ENCODE measurements at places on chromosomes 6 and 20.
A peak's percentile ranks its signal among the peaks of the same experiment; 100 is the strongest.

DNA sequence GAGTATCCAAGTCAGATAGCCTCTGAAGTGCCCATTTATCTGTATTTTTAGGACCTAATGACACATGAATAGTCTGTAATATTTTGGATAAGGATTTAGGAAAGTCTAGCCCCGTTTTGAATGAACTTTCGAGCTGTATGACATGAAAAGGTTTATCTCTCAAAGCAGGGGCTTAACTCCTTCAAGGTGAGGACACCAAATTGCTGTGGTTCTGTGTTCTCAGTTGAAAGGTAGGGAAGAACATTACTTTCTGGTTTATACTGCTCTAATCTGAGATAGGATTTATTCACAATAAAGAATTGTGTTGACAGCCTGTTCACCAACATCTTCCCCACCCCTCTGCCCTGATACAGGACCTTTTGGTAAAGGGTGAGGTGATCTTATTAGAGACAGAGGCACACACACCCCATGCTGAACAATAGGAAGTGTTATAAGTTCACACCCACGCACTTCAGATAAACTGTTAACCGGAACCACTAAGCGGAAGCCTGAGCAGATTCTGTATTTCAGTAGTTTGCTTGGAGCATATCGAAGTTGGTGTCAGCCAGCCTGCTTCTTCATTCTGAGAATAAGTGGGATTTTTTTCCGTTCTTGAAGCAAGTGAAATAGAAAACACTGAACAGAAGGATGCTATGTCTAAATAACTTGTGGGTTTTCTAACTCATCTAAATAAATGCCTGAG lies 223.3 kb downstream of the TMEM242 start:
- peak; percentile 32 for DNase-seq

DNA sequence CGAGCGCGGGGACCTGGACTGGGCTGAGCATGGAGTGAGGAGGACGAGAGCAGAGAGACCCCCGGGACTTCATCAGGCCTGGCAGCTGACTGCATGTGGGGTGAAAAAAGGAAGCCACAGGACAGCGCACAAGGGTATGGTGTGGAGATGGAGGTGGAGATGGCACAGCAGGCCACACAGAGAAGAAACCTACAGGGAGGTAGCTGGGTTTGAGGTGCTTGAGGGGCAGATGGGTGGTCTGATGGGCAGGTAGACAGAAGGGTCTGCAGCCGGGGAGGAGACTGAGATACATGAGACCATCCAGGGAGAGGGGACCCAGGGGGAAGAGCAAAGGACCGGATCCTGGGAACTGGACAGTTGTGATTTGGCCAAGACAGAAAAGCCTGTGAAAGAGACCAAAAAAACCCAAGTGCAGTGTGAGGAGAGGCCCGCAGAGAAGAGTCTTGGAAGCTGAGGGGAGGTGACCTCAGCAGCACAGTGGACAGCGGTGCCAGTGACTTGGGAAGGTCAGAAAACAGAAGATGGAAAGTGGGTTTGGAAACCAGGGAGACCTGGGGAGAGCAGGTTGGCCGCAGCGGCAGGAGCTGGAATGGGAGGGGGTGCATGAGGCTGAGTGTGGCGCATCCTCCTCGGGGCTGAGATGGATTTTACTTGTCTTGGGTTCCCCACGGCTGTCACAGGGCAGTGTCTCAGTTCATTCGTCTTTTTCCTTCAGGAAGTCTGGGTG lies 5.5 kb downstream of the HLA-DPB1 start:
- DNase-seq: no peak

- DNase-seq: no peak
Observed at GRCh38 chr20:15789079-15789478, 784.2 kb downstream of the KIF16B start.

GRCh38 chr20:38479596-38479995 lies 7.0 kb downstream of the RALGAPB start:
- no peak for DNase-seq

GRCh38 chr20:16505894-16506293 lies 67.4 kb downstream of the KIF16B start:
- DNase-seq: peak; percentile 37

GRCh38 chr6:29236060-29236459 lies 65.4 kb downstream of the OR2J2 start:
- DNase-seq: no peak

DNA sequence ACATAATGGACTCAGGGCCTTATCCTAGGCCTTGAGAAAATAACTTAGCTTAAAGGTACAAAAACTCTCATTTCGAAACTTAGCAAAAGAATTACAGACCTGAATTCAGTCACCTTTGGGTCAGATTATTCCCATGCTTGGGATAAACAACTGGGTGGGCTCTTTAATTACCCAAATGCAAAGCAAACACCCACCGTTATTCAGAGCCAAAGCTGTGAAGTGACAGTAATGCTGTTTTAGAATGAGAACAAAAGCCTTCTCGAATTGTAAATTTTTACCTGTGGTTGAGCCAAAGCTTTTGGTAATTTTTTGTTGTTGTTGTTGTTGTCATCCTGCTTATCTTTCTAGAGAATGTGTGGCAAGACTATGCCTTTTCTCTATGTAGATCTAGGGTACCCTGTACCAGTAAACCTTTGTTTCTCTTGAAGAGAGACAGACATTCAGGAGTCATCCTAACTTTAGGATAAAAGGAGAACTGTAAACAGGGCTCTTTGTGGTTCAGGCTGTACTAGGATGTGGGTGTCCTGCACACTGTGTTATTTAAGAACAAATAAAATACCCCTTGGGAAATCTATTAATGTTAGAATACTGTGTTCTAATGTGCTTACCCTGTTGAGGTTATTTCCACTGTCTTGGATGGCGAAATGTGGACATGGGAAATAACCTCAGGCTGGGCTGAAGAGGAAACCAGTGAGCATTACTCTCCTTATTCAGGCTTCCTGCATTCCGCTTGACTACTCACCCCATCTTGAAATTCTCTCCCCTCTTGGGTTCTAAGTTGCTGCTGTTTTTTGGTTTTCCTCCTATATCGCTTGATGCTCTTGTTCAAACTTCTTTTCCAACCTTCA lies 480.7 kb downstream of the CD83 start:
- DNase-seq: no peak

DNA sequence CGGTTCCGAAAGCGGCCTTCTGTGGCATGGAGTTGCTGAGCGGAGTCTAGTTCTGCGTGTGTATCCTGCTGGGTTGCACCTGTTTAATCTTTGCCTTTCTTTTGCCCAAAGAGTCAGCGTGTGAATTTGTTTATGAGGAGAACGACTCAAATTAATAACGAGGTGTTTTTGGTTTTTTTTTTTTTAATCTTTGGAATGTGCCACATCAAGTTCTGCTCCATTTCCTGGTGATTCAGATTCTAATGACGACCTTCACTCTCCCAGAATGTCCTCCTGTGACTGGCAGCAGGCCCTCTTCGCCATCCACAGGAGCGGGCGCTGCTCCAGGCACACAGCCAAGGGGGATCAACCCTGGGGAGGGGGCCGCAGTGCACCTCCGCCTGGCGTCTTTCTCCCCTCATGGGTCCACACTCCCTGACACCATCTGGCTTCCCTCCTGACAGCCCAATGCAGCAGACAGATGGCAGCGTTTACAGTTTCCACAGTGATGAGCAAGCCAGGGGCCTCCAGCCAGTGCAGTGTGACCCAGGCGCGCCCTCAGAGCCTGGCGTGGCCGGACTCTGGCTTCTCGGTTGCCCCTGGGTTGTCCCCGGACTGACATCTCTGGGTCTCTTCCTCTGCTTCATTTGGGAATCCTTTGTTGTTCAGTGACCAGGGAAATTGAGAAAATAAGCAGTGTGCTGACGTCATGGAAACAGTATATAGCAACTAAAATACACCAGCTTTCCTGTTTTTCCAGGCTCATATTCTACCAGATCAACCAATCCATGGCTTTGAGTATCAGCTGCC lies 27.5 kb upstream of the AFDN start:
- DNase-seq: no peak

DNA sequence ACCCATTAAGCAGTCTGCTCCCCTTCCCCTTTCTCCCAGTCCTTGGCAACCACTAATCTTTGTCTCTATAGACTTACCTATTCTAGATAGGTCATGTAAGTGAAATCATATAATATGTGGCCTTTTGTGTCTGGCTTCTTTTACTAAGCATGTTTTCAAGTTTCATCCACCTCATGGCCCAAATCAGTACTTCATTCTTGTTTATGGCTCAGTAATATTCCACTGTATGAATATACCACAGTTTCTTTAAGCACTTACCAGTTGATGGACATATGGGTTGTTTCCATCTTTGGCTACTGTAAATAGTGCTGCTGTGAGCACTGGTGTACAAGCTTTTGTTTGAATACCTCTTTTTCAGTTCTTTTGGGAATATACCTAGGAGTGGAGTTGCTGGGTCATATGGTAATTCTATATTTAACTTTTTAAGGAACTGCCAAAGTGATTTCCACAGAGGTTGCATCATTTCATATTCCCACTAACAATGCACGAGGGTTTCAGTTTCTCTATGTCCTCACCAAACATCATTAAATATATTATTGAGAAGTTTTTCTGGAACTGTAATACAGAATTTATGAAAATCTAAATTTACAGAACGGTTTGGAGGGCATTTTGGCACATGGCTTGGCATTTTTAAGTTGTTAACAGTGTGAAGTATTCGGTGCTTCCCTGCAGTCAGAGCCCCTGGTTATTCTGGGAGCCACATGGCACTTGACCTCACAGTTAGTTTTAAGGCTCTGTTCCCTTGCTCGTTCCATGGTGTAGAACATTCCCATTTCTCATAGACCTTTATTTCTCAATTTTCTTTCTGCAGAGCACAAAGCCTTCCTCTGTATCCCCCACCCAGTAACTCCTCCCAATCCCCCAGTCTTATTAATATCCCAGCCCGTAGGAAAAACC lies 27.0 kb upstream of the DTNBP1 start:
- no peak for DNase-seq

DNA sequence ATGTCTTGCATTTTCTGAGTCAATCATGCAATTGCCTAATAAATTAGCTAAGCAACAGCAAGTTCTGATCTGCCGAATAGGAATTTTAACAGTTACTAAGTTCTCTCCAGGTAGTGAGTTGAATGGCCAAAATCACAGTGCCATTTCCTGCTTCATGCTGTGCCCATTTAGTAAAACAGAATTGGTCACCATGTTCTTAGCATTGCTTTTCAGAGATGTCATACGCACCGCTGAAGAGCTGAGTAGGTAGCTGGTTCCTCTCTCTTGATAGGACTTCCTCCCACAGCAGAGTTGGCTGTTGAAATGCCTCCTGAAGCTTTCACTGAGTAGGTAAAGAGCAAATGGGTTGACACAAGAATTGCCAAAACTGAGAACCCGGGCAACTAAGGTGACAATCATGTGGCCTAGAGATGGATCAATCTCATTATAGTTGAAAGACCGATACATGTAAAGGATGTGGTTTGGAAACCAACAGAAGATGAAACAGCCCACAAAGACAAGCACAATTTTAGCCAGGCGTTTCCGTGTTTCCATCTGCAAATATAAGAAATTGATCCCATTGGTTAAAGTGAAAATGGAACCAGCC lies 57.1 kb upstream of the GJE1 start:
- no peak for DNase-seq

All from germinal center (tissue), 1 donor.